ENCODE measurements at places on chromosomes 3 and 15.

DNA sequence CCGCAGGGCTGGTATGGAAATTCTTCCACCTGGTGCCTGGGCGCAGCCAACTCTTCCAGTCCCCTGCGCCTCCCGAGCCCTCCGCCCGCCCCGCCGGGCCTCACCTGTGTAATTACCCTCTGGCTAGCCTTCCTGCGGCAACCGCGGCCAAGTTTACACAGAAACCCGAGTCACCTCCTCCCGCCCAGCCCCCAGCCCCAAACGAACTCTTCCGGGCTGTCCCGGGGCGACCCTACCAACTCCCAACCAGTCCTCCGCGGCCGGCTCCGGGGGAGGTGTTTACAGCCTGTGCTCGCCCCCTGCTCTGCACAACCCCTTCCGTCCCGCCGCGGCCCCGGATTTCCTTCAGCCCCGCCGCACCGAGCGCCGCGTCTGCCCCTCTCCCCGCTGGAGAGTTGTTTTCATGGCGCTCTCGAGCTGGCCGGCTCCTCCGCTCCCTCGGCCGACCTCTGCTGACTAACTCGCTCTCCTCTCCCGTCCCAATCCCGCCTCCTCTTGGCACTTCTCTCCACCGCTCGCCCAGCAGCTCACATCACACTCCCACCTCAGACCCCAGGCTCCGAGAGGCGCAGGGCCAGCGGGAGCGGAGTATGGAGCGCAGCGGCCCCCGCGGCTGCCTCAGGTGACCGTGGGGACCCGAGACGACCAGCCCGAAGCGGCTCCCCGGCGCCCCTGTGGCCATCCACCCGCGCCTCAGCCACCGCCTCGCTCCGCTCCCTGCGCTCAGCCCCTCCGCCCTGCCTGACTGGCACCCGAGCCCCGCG is 538 bp downstream of the ATOSA start:
- peak; percentile 65 for DNase-seq

DNA sequence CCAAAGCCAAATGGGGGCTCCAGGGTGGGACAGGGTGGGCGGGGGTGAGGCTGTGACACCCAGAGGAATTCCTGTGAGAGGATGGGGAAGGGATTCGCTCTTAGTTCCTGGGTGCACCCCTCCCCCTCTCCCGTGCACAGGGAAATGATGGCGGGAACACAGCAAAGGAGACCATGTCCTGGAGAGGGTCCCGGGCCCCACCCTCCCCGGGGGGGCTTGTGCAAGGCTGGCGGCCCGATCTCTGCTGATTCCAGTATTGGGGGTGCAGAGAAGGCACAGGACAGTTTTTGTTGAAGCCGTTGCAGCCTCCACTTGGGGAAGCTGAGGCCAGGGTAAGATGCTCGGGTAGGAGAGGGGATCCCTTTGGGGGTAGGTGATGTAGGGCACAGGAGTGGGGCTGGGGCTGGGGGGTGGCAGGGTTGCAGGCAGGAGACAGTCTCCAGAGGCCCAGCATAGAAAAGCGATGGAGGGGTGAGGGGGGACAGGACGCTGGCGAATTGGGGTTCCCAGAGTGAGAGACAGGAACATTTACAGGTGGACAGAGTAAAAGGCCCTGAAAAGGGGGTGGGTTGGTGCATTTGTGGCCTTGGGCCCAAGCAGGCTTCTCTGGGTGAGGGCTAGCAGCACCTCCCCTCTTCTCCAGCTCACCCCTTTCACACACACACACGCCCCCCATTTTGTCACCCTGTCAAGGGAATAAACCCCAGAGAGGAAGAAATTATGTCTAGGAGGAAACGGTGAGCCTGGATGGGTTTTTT is 38.5 kb downstream of the HMCES start:
- DNase-seq, result peak; percentile 65

DNA sequence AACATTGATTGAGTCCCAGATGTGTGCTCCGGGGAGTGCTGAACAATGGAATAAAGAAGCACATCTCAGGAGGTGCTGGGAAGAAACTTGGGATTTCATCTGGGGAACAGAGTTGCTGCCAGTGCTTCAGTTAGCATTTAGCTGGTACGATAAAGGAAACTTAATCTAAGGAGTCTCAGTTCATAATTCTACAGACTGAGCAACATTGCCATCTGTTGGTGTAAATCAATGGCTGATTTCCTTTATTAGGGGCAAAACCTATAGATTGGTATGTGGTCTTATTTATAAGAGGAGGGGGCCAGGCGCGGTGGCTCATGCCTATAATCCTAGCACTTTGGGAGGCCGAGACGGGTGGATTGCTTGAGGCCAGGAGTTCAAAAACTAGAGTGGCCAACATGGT is 8.9 kb downstream of the MKRN2OS start:
- DNase-seq, result no peak

GRCh38 chr3:111972891-111973290 is 5.9 kb upstream of the ABHD10 start:
- no peak for DNase-seq

DNA sequence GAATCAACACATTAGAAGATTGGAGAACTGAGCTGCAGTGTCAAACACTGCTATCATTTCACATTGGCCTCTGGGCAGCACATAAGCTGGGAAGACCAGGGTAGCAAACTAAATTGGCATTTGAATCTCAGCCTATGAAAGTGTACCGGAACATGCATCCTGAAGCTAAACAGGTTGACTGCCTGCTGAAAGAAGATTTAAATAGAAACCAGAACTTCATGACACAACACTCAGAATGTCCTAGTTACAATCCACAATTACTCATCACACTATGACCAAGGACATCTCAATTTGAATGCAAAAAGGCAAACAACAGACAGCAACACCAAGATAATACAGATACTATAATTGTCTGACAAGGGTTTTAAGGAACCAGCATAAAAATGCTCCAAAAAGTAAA is 26.2 kb downstream of the TM2D3 start:
- DNase-seq, result no peak

DNA sequence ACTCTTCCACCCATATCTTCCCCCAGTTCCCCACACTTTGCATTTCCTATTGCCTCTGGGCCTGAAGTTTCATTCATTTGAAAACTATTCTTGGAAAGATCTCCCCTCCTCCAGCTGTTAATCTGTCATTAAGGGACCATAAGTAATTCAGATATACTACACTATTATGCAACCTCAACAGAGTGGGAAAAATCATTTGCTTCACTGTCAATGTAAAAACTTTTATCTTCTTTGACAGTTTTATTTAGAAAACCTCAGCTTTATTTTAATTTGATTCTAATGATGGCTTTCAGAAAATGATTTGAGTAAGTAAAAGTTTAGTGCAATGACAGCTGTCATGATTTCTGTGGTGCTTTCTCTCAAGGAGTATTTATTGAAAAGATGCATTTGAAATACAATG is 435.3 kb upstream of the KCNMB2 start:
- DNase-seq, result no peak

GRCh38 chr3:124297062-124297980 is 305.4 kb upstream of the ROPN1 start:
- DNase-seq, result no peak

DNA sequence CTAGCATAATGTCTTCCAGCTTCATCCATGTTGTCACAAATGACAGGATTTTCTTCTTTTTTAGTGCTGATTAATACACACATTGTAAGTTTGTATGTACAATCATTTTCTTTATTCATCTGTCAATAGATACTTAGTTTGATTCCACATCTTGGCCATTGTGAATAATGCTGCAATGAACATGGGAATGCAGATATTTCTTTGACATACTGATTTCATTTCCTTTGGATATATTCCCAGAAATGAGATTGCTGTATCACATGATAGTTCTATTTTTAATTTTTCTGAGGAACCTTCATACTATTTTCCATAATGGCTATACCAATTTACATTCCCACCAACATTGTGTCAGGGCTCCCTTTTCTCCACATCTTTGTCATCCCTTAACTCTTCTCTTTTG is 117.9 kb downstream of the MEIS2 start:
- no peak for DNase-seq

DNA sequence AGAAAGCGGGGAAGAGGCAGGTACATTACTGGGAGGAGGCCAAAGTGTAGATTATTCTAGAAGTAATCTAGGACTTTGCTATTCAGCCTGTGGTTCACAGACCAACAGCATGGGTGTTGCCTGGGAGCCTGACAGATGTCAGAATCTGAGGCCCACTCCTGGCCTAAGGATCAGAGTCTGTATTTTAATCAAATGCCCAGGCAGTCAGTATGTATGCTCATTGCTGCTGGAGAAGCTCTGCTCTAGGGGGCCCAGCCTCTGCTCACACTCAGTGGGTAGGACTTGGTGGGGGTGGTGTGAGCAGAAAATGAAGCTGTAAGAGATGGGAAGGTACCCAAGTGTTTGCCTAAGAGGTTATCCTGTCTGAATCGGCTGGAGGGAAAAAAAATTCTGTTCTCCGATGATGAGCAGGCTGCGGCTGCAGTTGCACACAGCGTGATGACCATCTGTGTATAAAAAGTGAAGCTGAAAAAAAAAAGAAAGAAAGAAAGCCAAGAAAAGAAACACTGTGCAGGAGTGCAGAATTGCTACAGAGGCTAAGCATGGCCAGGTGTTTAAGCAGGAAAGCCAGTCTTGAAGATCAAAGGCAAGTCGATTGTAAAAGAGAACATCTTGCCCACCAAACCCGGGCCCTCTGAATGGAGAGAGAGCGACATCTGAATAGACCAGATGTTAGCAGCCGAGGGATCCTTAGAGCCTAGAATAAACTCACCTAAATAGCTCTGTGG is 65.2 kb downstream of the EIF4E3 start:
- DNase-seq, result no peak

- no peak for DNase-seq
Observed at GRCh38 chr3:72554689-72555088, 293.6 kb downstream of the SHQ1 start.

DNA sequence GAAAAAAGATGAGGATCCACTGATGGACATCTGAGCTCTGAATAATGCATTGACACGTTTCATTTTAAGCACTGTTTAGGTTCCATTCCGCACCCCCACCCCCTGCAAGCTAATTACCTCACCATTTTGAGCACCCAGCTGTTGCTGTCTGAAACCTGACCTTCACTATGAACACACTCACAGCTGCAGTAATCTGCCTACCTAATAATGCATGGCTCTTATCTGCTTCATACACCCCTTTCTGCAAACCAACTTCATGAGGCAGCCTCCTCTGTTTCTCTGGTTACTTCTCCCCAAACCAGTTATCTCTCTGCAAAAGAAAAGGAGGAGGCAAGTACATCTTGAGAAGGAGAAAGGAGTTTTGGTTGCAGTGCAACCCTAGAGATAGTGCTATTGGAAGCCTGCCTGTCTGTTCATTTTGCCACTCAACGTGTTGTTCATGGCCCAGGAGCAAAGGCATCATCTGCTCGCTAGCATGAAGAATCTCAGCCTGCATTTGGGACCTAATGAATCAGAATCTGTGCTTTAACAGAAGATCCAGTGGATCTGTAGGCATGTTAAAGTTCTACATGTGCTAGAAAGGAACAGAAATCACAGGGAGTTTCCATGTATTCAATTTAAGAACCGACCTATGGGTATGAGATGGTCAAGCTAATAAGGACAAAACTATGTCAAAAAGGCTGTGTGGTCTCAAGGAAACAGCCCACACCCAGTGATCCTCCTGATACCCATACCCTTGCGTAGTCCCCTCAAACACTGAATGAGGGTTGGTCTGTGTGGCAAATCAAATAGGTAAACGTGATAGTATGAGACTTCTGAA is 87.2 kb downstream of the MB21D2 start:
- no peak for DNase-seq

DNA sequence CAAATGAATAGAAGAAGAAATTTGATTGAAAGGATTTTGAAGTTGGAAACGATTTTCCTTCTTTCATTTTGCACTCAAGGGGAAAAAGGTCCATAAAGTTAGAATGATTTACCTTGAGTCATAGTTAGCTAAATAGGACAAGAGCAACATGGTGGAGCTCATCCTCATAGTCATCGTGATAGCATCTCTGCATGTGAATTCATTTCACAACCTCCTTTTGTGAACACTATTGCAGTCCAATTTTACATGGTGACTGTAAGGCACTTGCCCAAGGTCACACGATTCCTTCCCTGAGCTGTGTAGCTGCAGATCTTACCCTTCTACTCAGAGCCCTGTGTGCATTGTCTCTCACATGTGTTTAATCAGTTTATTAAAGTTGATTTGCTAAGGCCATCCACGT is 359.8 kb upstream of the C2CD4B start:
- no peak for DNase-seq

DNA sequence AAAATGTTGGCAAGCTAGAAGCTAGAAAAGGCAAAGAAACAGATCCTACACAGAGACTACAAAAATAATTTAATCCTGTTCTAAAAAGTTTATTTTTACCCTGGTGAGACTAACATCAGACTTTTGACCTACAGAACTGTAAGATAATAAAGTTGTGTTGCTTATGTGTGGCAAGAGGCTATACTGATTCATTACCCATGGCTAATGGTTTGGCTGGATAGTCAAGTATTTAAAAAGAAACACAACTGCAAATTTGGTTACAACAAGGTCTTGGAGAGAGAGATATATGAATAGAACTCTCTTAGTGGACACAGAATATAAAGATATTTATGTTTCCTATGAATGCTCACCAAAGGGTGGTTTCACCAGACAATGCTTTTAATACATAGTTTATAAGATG is 364.2 kb upstream of the PLSCR5 start:
- no peak for DNase-seq

DNA sequence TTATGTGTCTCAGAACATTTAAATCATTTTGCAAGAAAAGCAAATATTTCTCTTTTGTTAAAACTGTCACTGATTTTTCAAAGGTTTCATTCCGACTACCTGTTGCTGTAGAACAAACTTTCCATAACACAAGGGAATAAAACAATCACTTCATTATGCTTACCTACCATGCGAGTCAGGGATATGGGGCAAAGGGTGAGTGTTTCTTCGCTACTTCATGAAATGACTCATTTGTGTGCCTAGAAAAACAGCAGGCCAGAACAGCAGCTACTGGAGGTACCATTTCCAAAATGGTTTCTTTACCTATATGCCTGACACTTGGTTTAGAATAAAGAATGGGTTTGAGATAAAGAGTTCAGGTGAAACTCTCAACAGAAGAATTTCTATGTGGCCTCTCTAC is 712.5 kb downstream of the PLOD2 start:
- DNase-seq, result no peak

- no peak for DNase-seq
Observed at GRCh38 chr15:47337836-47338235, 379.5 kb upstream of the SEMA6D start.

GRCh38 chr3:143831208-143831607 is 17.1 kb downstream of the SLC9A9 start:
- no peak for DNase-seq

DNA sequence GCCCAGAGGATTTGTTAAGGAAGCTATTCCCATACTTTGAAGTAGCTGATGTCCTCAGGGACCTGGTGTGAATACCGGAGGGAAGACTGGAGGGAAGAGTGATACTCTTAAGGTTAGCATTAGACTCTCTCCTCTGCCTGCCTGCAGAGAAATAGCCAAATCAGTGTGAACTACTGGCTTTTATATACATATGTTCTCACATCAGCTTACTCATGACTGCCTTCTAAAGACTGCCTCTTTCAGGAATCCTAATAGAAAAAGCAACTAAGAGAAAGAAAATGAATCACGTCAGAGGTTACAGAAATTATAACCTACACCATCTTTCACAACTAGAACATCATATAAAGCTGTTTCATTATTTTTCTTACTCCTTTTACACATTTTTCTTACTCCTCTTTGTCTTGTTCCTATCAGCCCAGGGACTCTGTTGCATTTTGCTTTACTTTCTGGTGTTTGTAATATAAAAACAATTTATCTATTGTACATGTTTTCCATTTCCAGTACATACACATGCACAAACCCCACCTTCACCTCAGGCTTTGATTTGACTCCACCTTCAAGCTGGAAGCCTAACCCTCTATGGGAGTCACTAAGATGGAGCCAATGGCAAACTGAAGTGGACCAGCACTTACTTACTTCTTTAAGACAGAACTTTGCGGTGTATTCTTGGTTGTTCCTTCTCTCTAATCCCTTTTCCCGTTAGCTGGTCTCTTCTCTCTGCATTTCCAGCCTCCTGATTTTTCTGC is 257.7 kb upstream of the UBE2E1 start:
- no peak for DNase-seq

All from heart left ventricle (tissue), 16 donors.